ENCODE measurements at places on chromosomes 13 and 19.

GRCh38 chr19:1690699-1691307, 38.4 kb upstream of the TCF3 start:
- no peak overlapping the region for H3K4me3 ChIP-seq
- H3K4me1 ChIP-seq = no peaks in the 10 kb centered on the region
- no peaks in the 10 kb centered on the region for H3K36me3 ChIP-seq
- no peak overlapping the region for H3K27ac ChIP-seq
- H3K27me3 ChIP-seq = peaks cover 2% of the 10 kb centered on the region

GRCh38 chr13:102800145-102801041, 1.5 kb downstream of the BIVM start:
- no peaks in the 10 kb centered on the region for H3K4me1 ChIP-seq
- H3K27me3 ChIP-seq = no peaks in the 10 kb centered on the region
- peak; percentile 87 for DNase-seq
- no peak overlapping the region for H3K27ac ChIP-seq
- no peaks in the 10 kb centered on the region for H3K36me3 ChIP-seq

GRCh38 chr19:47094557-47095475, 18.8 kb downstream of the ZC3H4 start:
- DNase-seq = no peak
- no peaks in the 10 kb centered on the region for H3K4me1 ChIP-seq
- H3K4me3 ChIP-seq = no peak overlapping the region
- peaks cover 4% of the 10 kb centered on the region for H3K36me3 ChIP-seq
- no peak overlapping the region for H3K27ac ChIP-seq

DNA sequence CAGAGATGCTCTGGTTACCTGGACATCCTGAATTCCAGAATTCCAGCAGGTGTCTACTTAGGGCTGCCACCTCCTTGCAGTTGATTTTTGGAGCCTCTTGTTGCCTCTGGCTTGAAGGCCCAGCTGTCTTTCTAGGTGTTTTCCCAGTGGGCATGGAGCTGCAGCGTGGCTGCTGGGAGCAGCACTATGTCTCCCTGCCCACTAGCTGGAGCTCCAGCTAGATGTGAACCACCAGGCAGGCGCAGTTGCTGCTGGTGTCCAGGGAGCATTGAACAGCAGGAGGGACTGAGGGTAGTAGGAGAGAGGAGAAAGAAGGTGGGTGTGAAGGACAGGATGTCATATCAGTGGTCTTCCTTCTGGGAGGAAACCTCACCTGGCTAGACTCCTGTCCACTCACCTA, 9.9 kb upstream of the SELENOW start:
- no peaks in the 10 kb centered on the region for H3K27me3 ChIP-seq
- H3K27ac ChIP-seq = no peak overlapping the region

DNA sequence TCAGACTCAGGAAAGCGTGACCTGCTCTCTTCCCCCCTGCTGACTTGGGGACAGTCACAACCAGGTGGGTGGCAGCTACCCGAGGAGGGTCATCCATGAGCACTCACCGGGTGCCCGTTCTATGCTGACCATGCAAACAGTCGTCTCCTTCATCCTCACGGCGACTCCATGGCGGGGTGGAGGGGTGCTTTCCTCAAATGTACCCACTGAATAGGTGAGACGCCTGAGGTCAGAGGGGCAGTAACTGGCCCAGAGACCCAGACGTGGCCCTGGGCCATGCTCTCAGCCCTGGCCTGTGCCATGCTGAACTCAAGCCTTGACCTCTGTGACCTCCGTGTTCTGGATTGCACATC, 59.2 kb upstream of the TPM4 start:
- no peak overlapping the region for H3K27ac ChIP-seq
- H3K36me3 ChIP-seq = no peaks in the 10 kb centered on the region
- no peak overlapping the region for H3K4me3 ChIP-seq
- DNase-seq = no peak
- no peaks in the 10 kb centered on the region for H3K4me1 ChIP-seq

DNA sequence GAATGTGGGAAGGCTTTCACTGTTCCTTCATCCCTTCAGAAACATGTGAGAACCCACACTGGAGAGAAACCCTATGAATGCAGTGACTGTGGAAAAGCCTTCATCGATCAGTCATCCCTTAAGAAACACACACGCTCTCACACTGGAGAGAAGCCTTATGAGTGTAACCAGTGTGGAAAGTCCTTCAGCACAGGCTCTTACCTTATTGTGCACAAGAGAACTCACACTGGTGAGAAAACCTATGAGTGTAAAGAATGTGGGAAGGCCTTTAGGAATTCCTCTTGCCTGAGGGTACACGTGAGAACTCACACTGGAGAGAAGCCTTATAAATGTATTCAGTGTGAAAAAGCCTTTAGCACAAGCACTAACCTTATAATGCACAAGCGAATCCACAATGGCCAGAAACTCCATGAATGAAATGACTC, 18.6 kb downstream of the ZNF177 start:
- peaks cover 19% of the 10 kb centered on the region for H3K36me3 ChIP-seq
- no peaks in the 10 kb centered on the region for H3K4me1 ChIP-seq
- peak overlapping the region; percentile 36 for H3K4me3 ChIP-seq
- H3K27ac ChIP-seq = no peak overlapping the region
- DNase-seq = peak; percentile 23

- H3K36me3 ChIP-seq = no peaks in the 10 kb centered on the region
- H3K27ac ChIP-seq = no peak overlapping the region
- H3K4me1 ChIP-seq = no peaks in the 10 kb centered on the region
- no peak overlapping the region for H3K4me3 ChIP-seq
- no peaks in the 10 kb centered on the region for H3K27me3 ChIP-seq
Observed at GRCh38 chr13:32852526-32852925, 163.7 kb upstream of the KL start.

GRCh38 chr13:94712287-94712811, at the start of gene SOX21:
TSS of gene SOX21 (minus strand) at chr13:94712545. CDS start at chr13:94712049, 496 bp downstream.
- no peaks in the 10 kb centered on the region for H3K36me3 ChIP-seq
- H3K27ac ChIP-seq = no peak within 1 kb of the TSS
- no peak within 1 kb of the TSS for H3K4me3 ChIP-seq
- H3K4me1 ChIP-seq = no peaks in the 10 kb centered on the region
- DNase-seq = peak; percentile 39

GRCh38 chr13:112804374-112804773, 114.5 kb downstream of the ATP11A start:
- no peak for DNase-seq
- H3K4me1 ChIP-seq = no peaks in the 10 kb centered on the region
- H3K4me3 ChIP-seq = no peak overlapping the region
- H3K27me3 ChIP-seq = no peaks in the 10 kb centered on the region

DNA sequence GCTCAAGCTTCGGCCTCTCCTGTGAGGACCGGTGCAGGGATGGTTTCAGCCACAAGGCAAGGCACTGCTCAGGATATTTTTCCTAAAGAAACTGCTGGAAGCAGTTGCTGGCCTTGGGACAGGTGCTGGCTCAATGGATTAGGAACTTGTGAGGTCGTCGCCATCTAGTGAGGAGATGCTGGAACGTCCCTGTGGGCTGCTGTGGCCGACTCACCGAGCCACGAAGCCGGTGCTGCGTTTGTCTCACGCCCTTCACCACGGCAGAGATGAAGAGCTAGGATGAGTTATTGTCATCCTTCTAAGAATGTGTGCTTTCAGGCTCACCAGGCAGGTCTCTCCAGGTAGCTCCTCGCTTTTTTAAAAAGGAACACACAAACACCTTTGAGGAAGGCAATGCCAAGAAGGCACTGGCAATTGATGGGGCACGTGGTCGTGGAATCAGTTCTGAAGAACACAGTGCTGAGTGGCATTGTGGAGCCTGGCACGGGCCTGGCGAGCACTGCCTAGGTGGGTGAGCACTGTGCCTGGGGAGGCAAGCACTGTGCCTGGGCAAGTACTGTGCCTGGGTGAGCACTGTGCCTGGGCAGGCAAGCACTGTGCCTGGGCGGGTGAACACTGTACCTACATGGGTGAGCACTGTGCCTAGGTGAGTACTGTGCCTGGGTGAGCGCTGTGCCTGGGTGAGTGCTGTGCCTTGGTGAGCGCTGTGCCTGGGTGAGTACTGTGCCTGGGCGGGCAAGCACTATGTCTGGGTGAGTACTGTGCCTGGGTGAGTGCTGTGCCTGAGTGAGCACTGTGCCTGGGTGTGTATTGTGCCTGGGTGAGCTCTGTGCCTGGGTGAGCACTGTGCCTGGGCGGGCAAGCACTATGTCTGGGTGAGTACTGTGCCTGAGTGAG, 140.4 kb downstream of the TEX29 start:
- no peak overlapping the region for H3K27ac ChIP-seq
- no peaks in the 10 kb centered on the region for H3K27me3 ChIP-seq
- H3K4me1 ChIP-seq = no peaks in the 10 kb centered on the region
- H3K4me3 ChIP-seq = no peak overlapping the region

DNA sequence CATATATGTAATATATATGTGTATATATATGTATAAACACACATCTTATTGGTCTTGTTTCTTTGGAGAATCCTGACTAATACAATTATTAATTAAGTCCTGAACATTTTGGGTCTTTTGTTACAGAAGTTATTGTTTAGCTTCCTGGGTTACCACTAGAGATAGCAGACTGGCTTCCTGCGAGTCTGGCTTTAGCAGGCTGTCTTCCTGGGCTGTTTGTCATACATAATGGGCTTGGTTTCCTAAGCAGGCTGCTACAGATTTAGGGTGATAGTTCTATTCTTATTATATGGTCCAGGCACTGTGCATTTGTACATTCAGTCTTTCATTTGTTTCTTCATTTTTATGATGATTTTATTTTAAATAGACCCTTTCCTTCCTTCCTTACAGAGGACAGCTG, 312.0 kb upstream of the TMTC4 start:
- peaks cover 2% of the 10 kb centered on the region for H3K4me1 ChIP-seq
- no peaks in the 10 kb centered on the region for H3K36me3 ChIP-seq
- H3K27ac ChIP-seq = no peak overlapping the region
- DNase-seq = no peak

DNA sequence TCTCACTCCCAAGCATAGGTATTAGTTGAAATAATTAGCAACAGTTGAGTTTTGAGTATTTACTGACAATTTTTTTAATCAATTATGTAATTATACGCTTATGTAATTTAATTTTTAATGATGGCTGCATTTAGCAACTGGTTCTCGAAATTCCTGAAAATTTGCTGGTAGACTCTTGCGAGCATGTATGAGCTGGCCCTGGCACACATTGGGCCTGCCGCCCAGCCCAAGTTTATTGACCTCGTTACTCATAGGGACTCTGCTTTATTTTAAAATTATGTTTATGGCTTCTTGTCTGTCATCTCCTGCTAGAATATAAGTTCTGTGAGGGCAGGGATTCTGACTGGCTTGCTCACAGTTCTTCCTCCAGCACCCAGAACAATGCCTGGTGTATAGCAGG, 6.7 kb downstream of the KLK14 start:
- DNase-seq = no peak
- H3K27ac ChIP-seq = no peak overlapping the region
- no peak overlapping the region for H3K4me3 ChIP-seq
- H3K36me3 ChIP-seq = no peaks in the 10 kb centered on the region

- no peaks in the 10 kb centered on the region for H3K4me1 ChIP-seq
- no peaks in the 10 kb centered on the region for H3K36me3 ChIP-seq
- no peak overlapping the region for H3K4me3 ChIP-seq
Observed at GRCh38 chr13:63381078-63381859, 1965.6 kb upstream of the PCDH20 start.

GRCh38 chr19:49335071-49335783, at the start of gene CD37:
TSS of gene CD37 (plus strand) at chr19:49335406. CDS start at chr19:49335541, 135 bp downstream.
- no peaks in the 10 kb centered on the region for H3K27me3 ChIP-seq
- H3K4me3 ChIP-seq = no peak within 1 kb of the TSS
- no peaks in the 10 kb centered on the region for H3K36me3 ChIP-seq
- H3K4me1 ChIP-seq = peaks cover 8% of the 10 kb centered on the region
- no peak within 1 kb of the TSS for H3K27ac ChIP-seq
- DNase-seq = no peak

- DNase-seq = peak; percentile 23
- H3K36me3 ChIP-seq = peaks cover 2% of the 10 kb centered on the region
- no peaks in the 10 kb centered on the region for H3K4me1 ChIP-seq
- H3K27me3 ChIP-seq = no peaks in the 10 kb centered on the region
- H3K27ac ChIP-seq = no peak overlapping the region
Observed at GRCh38 chr19:9672893-9673292, 2.0 kb downstream of the ZNF562 start.

GRCh38 chr13:76132532-76132931, 496.4 kb downstream of the LMO7 start:
- no peak overlapping the region for H3K4me3 ChIP-seq
- H3K36me3 ChIP-seq = no peaks in the 10 kb centered on the region
- H3K4me1 ChIP-seq = no peaks in the 10 kb centered on the region
- no peak for DNase-seq

DNA sequence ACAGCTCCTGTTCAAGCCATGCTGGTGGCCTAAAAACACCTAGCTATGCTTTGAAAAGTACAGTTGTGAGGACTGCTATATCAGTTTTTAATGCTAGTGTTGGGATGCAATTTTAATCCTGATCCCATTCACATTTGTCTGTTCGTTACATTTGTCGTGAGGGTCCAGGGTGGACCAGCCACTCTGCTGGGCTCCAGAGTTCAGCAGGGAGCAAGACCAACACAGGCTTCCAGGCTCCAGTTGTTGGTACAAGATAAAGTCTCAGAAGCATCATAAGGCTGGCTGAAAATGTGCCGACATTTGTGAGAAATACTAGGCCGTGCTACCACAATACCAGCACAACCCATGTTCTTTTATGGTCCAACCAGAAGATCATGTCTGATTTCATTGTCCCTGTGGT, 210.6 kb downstream of the SLC7A1 start:
- H3K36me3 ChIP-seq = no peaks in the 10 kb centered on the region
- no peaks in the 10 kb centered on the region for H3K4me1 ChIP-seq
- no peak overlapping the region for H3K27ac ChIP-seq

DNA sequence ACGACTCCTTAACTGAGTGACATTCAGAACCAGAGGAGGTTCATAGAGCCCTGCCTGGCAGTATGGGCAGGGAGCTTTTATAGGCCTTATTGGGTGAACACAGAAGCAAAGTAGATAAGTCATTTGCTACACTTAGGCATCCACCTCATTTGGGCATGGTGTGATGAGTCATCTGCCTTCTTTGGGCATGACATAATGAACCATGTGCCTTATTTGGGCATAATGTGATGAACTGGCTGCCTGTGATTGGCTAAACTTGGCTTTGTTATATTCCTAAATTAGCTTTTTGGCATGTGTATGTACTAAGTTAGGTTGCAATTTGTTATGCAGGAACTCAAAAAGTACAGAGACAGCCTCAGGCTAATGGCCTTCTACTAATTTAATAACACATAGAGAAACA, 2210.2 kb upstream of the PCDH20 start:
- H3K36me3 ChIP-seq = no peaks in the 10 kb centered on the region
- no peaks in the 10 kb centered on the region for H3K4me1 ChIP-seq
- H3K4me3 ChIP-seq = no peak overlapping the region
- peak; percentile 68 for DNase-seq
- no peaks in the 10 kb centered on the region for H3K27me3 ChIP-seq

DNA sequence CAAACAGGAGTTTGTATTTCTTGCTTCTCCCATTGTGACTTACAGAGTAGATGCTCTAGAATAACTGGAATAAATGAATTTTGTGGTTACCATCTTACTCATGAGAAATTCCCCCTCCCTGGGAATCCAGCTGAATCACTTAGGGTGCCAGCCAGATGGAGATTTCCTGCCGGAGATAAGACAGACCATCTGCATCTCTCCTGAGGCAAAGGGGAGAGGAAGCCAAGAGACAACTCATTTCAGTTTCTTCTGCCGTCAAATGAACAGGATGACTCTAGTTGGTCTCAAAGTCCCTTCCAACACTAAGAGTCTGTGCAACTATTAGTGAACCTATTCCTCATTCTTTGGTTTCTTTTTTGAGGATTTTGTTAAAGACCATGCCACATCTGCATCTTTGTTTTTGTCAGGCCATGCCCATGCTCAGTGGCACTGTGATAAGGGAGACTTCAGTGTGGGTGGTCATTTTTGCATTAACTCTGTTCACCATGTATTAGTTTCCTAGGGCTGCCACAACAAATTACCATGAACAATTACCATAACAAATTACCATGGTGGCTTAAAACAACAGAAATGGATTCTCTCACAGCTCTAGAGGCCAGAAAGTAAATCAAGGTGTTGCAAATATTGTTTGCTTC, 112.8 kb downstream of the NDFIP2 start:
- no peak overlapping the region for H3K27ac ChIP-seq
- no peaks in the 10 kb centered on the region for H3K36me3 ChIP-seq
- H3K4me3 ChIP-seq = no peak overlapping the region
